ENCODE measurements at places on chromosomes 2 and 18.

DNA sequence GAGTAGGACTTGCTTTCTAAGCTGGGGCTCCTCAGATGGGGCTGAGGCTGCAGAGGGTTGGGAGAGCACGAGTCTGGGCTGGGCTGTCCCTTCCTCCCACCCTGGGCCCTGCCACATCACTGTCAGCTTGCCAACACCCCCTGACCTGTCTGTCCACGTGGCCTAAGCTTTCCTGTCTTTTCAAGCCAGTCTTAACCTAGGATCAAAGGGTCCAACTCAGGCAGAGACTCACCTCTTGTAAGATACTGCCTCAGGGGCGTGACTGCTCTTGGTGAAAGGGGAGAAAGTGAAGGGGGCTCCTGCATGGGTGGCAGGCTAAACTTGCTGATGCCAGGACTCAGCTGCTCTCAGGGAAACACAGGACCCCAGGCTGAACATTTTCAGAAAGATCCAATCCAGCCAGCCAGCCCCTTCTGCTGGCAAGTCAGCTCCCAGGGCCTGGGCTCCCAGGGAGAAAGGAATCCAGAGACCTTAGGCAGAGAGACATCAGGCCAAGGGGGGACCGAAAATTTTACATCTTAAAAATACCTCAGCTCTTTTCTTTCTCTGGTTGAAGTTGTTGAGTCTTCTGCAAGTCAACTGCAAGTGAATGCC lies 144.2 kb upstream of the ID2 start:
- DNase-seq, result no peak

GRCh38 chr2:182207049-182207746 lies 219.6 kb downstream of the PDE1A start:
- no peak for DNase-seq

GRCh38 chr2:142741764-142742269 lies 135.6 kb upstream of the KYNU start:
- no peak for DNase-seq

DNA sequence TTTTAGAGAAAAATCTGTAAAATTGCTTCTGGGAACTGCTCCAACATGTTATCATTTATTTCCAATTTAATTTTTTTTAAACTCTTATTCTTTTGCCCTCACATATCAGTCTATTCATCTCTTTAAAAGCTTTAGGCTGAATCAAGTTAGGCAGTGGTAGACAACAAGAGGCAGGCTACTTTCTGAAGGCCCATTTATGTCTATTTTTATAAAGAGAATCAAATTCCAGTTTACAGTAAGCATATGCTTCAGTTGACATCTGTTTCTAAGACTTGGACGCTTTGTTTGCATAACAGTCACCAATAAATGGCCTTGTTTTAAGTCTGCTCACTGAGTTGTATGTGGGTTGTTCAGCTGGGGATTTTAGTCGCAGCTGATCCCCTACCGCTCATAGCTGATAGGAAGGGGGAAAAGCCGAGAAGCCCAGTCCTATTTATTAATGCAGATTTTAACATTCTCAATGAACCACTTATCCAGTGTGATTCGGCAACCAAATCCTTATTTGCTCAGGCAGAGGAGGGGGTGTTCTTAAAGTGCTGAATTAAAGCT lies 260.4 kb upstream of the SIX3 start:
- peak; percentile 15 for DNase-seq

GRCh38 chr18:79069717-79070151 lies 540 bp downstream of the ATP9B start:
- DNase-seq, result no peak

DNA sequence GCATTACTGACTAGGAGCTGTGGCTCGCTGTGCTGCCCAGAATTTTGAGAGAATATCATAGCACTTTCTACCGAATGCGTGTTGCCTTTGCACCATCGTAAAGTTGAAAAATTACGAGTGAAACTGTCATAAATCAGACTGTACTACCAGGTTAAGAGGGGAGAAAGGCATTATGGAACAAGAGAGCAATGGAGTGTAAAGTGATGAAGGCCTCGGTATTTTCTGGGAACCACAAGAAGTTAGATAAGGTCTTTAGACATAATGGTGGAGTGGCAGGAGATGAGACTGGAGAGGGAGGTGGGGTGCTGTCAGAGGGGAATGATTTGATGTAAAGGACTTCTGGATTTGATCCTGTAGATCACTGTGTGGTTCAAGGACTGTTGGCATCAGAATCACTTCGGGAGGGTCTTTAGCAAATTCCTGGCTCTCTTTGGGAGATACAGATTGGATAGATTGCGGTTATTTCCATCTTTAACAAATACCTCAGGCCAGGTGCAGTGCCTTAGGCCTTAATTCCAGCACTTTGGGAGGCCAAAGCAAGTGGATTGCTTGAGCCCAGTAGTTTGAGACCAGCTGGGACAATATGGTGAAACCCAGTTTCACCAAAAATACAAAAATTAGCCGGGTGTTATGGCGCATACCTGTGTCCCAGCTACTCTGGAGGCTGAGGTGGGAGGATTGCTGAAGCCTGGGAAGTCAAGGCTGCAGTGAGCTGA lies 4.9 kb upstream of the ADGRF3 start:
- no peak for DNase-seq

DNA sequence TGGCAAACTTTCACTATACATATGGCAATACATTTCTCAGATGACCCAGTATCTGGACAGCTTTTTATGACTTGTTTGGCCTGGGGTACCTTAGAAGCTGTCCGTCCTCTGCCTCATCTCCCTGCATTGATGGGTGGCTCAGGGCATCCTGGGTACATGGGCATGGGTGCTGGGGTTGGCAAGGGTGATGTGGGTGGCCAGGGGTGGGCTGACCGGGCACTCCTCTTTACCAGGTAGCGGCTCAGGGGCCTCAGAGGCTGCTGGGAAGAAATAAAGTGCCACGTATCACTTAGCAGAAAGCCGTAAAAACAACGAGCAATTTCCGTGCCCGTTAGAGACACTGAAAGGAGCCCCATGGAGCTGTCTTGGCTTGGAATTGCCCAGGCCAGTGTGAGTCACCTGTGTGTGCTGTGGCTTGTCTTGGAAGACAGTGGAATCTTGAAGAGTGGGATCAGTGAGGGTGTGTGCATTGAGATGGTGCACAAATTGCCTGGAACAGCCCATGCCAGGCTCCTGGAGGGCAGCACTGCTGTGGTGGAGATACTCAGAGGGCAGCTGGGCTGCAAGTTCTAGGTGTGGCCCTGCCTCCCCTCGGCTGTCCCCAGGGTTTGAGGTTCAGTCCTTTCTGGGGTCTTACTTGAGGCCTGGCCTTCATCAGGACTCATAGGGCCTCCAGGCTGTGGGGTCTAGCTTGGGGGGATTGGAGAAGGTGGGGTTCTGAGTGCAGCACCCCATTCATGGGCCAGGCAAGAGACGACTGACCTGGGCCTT lies 88.8 kb downstream of the FHOD3 start:
- no peak for DNase-seq

DNA sequence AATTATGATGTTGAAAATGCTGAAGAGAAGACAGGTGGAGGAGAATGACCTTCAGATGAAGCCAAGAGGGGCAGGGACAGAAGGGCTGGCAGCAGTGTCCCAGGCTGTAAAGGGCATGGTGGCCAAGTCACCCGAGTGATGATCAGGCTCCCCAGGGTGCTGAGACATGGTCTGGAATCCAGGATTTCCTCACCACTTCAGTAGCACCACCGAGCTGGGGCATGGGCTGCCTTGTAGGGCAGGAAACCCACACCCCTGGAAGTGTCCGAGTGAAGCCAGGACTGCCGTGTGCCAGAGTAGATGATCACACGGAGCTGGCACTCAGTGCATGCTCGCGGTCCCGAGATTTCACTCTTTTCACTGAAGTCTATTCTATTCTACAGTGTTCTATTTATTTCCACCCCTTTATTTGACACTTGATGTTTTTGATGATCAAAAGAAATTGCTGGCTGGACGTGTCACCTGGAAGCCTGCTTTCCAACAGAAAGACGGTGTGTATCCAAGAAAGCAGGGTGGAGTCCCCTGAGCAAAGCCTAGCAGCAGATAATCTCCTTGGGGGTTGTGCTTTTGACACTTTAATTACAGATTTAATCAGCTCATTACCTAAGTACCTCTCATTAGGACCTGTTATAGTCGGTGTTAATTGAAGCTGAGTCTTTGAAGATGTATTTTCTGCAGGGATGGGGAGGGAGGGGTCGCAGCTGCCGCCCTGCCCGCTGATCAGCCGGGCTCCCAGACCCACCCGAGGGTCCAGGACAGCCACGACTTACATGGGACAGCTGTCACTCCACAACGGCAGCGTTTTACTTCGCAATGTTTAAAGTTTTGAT lies 92.3 kb downstream of the SEPTIN10 start:
- no peak for DNase-seq

DNA sequence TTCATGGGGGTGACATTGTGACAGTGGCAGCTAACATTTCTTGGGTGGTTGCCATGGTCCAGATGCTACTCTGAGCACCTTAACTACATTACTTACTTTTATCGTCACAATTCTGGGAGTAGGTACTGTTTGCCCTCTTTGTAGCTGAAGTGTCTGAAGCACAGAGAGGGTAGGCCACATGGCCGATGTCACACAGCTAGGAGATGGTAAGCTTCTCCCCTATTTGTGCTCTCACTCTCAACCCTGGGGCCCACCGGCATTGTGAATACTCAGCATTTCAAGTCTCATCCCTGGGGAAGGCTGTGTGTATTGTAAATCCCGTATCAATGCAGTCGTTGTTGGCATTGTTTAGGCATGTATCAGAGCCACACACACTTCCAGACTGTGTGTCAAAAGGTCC lies 136.6 kb downstream of the ACOXL start:
- DNase-seq, result no peak

DNA sequence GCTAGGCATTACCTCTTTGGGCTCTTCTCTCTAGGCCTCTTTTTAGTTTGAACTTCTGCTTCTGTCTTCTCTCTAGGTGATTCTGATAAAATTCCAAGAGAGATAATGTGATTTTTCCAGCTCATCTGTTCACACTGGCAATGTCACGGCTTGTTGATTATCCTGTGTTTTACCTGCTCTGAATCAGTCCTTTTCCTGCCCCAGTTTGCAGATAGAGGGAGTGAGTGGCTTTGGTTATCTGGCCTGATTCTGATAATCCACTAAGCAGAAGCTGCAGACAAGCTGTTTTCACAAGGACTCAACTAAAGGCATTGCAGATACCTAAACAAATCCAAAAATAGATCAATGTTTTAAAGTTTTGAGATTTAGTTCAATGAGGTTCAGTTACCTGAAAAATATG lies 111.9 kb downstream of the DCC start:
- DNase-seq, result no peak

- DNase-seq, result no peak
Measured at GRCh38 chr2:55049821-55050099, 491 bp downstream of the RTN4 start.

- DNase-seq, result no peak
Measured at GRCh38 chr2:64858541-64859311, 130.5 kb upstream of the SLC1A4 start.

DNA sequence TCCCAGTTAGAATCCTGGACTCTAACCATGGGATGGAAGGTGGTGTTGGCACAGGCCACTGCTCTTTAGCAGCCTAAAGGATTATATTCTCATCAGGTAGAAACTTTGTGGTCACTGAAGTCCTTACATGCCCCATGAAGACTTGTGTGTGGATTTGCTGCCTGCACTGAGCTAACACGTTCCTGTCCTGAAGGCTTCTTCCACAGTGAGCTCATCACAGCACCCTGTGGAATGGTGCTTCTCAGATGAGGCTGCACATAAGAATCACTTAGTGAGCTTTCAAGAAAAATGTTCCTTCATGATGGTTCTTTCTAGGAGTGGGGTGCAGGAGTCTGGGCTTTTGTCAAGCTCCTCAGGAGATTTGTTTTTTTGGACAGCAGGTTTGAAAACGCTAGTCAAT lies 26.8 kb downstream of the STAMBP start:
- DNase-seq, result no peak

DNA sequence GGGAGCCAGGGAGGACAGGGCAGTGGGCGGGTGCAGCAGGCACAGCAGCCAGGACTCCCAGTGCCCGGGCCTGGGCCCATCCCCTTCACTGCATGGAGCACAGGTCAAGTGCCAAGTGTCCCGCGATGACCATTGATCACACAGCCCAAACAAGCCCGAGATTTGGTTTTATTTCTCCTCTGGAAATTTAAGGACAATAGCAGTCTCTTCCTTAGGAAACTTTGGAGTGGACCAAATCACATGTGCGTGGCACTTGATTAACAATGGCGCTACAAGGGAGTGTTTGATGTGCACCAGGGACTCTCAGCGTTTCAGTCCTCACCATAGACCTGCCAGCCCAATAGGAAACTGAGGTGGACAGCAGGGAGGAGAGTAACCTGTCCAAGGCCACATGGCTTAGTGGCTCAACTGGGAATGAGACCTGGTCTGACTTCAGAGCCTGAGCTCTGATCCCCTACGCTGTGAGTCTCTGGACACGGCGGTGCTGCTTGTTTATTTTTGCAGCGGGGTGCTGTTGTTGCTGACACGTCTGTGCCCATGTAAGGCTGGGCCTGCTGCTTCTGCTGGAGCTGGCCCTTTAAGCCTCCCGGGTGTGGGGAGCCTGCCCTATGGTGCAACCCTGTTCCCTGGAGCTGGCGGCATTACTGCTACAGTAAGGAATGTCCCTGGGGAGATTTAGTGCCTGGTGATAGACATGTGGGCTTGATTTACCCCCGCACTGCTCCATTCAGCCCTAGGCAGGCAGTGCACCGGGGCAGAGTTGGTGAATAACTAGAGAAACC lies 194.2 kb downstream of the INHBB start:
- no peak for DNase-seq

- DNase-seq, result no peak
Measured at GRCh38 chr18:13424363-13424762, 205.8 kb downstream of the LDLRAD4 start.

GRCh38 chr2:239920693-239921365 lies 104.3 kb downstream of the NDUFA10 start:
- no peak for DNase-seq

- DNase-seq, result no peak
Measured at GRCh38 chr18:62659698-62660097, 55.6 kb upstream of the PHLPP1 start.

- peak; percentile 57 for DNase-seq
Measured at GRCh38 chr2:98465456-98466226, 21.0 kb downstream of the INPP4A start.

GRCh38 chr2:150584081-150584480 lies 96.6 kb upstream of the RND3 start:
- no peak for DNase-seq

- DNase-seq, result no peak
Measured at GRCh38 chr2:53569957-53570727, 197.5 kb upstream of the CHAC2 start.

DNA sequence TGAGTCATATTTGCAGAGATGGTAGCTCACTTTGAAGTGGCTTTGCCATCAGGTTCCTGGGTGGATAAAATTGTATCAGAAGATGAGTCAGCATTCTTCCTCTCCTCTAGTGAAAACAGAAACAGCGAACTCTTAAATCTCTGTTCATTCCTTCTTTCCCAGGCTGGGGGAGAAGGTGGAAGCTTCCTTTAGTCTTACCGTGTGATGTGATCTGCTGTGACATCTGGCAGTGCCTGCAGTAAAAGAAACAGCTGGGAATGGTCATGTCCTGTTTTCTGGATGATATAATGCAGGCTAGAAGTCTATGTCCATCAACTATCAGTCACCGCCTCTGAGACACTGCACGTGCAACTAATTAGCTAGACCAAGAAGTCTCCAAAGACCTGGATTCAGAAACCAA lies 171.6 kb downstream of the VAPA start:
- no peak for DNase-seq

All from hindlimb muscle (tissue), 1 donor.